ENCODE measurements at places on chromosomes 1 and 21. TPM values are rescaled to one million over a fixed set of nuclear protein-coding genes. Genes with fewer than 3 reads are reported as not detected.
A peak's percentile ranks its signal among the peaks of the same experiment; 100 is the strongest.

DNA sequence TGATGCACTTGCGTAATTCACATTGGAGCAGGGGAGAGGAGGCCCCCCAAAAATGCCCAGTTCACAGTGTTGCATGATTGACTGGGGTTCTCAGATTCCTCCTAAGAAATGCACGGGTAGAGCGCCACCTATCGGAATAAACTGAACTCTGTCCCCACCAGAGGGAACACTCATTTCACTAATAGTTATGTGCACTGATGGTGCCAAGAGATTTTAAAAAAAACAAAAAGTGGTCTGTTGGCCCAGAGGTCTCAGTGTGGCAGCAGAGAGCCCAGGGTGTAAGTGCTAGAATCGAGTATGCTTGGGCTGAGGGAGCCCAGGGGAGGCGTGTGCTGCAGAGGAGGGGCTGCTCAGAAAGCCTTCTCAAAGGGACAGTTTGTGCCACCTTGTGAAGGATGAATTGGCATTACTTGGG, 6.9 kb downstream of the PINK1 start:
- DNase-seq, result peak; percentile 37

- no peak for DNase-seq
Measured at GRCh38 chr1:233389893-233390292, 62.4 kb downstream of the MAP3K21 start.

DNA sequence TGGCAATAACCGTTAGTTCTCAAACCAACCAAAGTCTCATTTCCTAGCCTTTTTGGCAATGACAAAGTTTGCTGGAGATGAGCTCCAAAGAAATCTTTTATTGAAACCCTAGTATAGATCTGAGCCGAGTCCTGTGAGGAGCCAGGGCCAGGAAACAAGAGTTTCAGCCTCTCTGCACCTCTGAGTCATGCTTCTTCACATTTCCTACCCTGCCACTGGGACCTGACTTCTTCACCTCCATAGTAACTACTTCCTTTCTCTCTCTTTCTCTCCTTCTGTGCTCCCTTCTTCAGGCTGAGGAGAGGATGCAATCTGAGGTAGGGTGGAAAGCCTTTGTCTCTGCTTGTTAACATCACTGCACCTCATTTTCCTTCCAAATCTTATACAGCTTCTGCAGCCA, 38.7 kb upstream of the IPO9 start:
- DNase-seq, result no peak

DNA sequence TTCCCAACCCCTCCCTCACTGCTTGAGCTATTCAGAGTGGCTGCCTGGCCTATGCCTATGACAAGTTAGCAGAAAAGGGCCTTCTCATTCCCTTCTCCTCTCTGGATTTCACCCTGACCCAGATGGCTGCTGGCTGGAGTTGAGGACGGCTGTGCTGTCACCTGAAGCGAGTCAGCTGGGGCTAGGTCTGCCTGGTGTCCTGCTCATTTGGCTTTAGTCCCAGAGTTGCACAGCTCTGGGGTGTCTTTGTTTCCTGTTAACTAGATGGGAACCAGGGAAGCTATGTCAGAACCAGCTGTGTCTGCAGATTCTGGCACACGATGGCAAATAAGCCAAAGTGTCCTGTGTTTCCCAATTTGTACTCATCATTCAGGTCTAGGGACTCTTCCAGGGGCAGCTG, 52.9 kb downstream of the CNIH3 start:
- DNase-seq, result no peak

DNA sequence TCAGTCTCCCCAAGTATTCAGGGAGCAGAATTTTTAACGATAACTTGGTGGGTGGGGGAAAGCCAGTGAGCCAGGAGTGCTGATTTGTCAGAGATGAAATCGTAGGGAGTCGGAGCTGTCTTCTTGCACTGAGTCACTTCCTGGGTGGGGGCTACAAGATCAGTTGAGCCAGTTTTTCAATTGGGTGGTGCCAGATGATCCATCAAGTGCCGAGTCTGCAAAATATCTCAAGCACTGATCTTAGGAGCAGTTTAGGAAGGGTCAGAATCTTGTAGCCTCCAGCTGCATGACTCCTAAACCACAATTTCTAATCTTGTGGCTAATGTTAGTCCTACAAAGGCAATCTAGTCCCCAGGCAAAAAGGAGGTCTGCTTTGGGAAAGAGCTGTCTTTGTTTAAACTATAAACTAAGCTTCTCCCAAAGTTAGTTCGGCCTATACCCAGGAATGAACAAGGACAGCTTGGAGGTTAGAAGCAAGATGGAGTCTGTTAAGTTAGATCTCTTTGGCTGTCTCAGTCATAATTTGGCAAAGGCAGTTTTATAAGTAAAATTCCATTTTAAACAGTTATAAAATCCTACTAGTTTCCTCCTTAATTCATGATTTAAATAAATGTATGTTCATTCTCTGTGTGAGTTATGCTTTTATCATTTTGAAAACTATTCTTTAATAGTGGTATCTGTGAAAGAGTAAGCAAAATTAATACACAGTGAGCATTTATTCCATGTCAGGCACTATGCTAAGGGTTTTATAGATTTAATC, 51.7 kb downstream of the SLC16A1 start:
- DNase-seq, result no peak

GRCh38 chr1:224733027-224733911, 117.2 kb downstream of the CNIH3 start:
- peak; percentile 32 for DNase-seq

- DNase-seq, result no peak
Measured at GRCh38 chr1:234292548-234292947, 80.7 kb upstream of the COA6 start.

GRCh38 chr1:37277366-37277765, 197.0 kb upstream of the ZC3H12A start:
- no peak for DNase-seq

- DNase-seq, result peak; percentile 58
Measured at GRCh38 chr21:38909929-38910328, 104.2 kb downstream of the ETS2 start.

DNA sequence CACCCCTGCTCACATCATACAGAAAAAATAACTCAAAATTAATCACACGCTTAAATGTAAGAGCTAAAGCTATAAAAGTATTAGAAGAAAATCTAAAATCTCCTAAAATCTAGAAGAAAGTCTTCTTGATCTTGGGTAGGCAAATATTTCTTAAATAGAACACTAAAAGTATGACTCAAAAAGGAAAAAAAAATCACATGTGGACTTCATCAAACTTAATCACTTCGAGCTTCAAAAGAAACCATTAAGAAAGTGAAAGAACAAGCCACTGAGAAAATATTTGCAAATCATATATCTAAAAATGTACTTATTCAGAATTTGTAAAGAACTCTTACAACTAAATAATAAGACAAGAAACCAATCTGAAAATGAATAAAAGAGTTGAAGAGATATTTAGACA, 32.7 kb downstream of the LRRC52 start:
- no peak for DNase-seq

DNA sequence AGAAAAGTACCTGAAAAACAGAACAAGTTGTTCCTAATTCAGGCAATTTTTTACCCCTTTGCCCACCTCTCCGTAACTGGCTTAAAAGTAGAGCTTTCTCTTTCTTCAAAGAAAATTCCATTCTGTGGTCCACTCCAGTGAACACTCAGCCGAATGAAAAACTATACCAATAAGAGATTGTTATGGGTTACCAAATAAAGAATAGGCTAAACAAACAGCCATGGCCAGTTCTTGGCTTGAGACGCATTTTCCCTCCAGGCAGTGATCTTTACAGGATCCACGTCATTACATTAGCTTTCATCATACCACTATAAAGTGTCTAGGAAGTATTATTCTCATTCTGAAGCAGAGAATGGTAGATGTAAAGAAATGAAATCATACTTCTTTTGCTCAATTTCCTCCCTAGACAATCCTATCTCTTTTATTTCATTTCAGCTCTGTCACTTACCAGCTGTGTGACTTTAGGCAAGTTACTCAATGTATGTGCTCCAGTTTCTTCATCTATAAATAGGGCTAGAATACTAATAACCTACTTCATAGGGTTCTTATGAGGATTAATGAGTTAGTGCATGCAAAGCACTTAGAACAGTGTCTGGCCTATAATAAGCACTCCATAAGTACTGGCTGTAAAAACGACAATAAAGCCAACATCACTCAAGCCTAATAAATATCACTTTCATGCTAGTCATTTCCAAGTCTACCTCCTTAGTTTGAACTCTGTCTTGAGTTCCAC, 26.5 kb upstream of the TRIM45 start:
- DNase-seq, result no peak

DNA sequence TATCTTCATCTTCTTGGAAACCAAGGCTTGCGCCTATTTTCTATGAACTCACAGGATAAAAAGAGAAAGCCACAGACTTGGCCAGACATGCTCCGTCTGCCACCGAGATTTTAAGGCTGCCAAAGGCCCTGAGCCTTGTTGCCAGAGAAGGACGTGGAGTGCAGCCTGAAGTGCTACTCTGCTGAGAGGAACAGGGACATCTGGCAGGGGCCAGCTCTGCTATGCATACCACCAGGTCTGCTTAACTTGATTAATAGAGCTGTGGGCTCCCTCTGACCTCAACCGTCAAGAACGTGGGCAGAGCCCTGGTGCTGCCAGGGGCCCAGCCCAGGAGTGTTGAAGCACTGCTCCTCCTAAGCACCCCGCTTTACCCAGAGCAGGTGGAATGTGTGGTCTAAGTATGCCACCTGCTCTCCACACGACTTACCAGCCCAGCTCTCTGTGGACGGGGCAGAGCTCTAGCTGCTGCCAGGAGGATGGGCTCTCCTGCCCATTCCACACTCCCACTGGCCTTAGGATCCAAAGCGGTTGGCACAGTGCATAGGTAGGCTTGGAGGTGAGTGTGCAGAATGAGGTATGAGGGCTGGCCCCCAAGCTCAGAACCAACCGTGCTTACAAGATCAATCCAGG, 10.6 kb downstream of the HCRTR1 start:
- DNase-seq, result peak; percentile 68

DNA sequence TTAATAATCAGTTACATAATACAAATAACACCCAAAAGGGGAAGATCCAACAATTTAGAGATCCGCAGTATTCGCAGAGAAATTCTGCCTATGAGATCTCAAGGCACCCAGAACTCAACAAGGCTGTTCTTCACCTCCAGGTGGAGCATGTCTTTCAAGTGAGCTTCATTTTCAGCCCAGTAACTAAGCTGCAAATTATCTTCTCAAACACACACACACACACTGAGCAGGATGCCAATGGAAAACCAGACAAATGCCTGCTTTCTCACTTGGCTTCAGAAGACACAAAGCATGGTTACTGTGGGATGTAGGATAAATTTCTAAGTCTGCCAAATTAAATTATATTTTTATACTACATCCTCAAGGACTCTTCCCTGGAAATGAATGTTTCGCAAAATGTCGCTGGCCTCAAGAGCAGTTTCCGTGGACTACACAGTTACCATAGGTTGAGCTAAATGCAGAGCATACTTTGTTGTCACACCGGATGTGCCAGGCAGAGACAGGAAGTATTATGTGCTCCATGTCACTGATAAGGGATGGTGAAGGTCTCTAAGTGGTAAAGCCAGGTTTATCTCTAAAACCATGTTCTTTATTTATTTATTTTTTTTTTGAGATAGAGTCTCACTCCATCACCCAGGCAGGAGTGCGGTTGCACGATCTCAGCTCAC, 30.3 kb downstream of the UBR4 start:
- DNase-seq, result no peak

NTMT2 gene
- 2.2 TPM for total RNA-seq

CD53 gene
- 2.7 TPM for total RNA-seq

ESPN gene
- not detected for total RNA-seq
